Central memory CD8-positive, alpha-beta T cell (primary cell): ENCODE measurements at places on chromosomes 16 and 17.

DNA sequence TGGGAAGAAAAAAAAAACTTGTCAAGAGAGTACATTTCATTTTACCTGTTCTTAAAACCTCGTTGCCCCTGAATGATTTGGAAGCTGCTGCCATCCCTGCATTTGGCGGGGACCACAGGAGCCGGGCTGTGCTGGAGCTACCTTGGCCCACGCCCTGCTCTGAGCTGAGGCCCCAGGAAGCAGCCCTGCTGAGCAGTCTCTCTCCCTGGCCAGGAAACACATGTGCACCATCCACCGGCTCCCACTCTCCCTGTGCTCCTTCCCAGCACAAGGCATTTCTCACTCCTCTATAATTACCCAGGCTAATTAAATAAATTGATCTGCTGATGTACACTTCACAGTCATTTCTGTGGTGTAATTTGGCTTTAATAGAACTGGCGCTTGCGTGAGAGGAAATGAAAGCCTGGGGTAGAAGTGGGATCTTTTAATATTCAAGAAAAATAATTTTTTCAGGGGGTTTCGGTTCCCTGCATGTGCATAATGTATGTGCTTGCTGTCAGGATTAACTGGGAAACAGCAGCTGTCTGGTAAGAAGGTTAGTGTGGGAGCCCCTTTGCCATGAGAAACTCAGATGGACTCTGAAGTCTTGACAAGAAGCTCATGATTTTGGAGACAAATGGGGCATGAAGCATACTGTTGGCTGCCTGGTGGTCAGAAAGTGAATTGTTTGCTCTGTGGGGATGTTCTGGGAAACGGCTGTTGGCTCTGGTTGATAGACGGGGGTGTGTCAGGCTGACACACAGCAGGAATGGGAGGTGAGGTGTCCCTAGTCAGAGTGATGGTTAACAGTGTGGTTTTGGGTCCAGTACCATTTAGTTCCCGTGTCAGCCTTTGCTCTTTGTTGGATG, 252.3 kb upstream of the EEF2KMT start:
- no peak overlapping the region for H3K27ac ChIP-seq
- peaks cover 12% of the 10 kb centered on the region for H3K27me3 ChIP-seq

- no peak overlapping the region for H3K4me3 ChIP-seq
- H3K27ac ChIP-seq: no peak overlapping the region
- H3K4me1 ChIP-seq: no peaks in the 10 kb centered on the region
- H3K36me3 ChIP-seq: no peaks in the 10 kb centered on the region
- DNase-seq: no peak
These were observed 262.2 kb upstream of the PMFBP1 start for GRCh38 chr16:72434159-72434558.

- no peak for DNase-seq
- H3K36me3 ChIP-seq: peaks cover 6% of the 10 kb centered on the region
- H3K27me3 ChIP-seq: no peaks in the 10 kb centered on the region
These were observed 732 bp downstream of the PNPO start for GRCh38 chr17:47942096-47942510.

DNA sequence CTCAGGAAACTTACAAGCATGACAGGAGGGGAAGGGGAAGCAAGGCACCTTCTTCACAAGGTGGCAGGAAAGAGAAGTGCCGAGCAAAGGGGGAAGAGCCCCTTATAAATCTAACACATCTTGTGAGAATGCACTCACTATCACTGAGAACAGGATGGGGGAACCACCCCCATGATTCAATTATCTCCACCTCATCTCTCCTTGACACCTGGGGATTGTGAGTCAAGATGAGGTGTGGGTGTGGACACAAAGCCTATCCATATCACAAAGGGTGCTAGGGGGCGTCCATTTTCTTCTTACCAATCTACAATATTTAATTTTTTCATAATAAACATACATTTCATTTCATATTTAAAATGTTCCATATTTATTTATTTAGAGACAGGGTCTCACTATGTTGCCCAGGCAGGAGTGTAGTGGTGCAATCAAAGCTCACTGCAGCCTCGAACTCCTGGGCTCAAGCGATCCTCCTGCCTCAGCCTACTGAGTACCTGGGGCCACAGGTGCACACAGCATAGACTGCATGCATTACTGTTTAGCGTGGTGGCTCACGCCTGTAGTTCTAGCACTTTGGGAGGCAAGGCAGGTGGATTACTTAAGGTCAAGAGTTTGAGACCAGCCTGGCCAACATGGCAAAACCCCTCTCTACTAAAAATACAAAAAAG, 26.5 kb upstream of the FAAP100 start:
- peaks cover 16% of the 10 kb centered on the region for H3K36me3 ChIP-seq
- H3K4me1 ChIP-seq: peaks cover 33% of the 10 kb centered on the region
- no peak for DNase-seq
- no peaks in the 10 kb centered on the region for H3K27me3 ChIP-seq

- H3K4me1 ChIP-seq: peaks cover 18% of the 10 kb centered on the region
- H3K36me3 ChIP-seq: no peaks in the 10 kb centered on the region
- H3K27ac ChIP-seq: no peak overlapping the region
These were observed 16.1 kb downstream of the PLK1 start for GRCh38 chr16:23694644-23695373.

DNA sequence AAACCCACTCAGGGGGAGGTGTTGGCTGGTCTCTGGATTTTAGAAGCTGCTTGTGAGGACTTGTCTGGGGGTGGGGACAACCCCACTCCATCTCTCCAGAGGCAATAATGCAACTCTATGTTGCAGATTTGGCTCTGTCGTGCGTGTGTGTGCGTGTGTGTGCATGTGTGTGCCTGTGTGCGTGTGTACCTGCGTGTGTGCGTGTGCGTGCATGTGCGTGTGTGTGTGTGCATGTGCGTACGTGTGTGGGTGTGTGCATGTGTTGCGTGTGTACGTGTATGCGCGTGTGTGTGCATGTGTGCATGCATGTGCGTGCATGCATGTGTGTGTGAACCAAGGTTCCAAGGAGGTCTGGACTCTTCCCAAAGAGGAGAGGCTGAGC, 120.4 kb upstream of the LHX1 start:
- no peak overlapping the region for H3K4me3 ChIP-seq
- H3K27me3 ChIP-seq: peaks cover 91% of the 10 kb centered on the region
- no peak overlapping the region for H3K27ac ChIP-seq
- peaks cover 2% of the 10 kb centered on the region for H3K36me3 ChIP-seq
- no peaks in the 10 kb centered on the region for H3K4me1 ChIP-seq

GRCh38 chr16:56193951-56194726, 2.9 kb downstream of the GNAO1 start:
- peaks cover 43% of the 10 kb centered on the region for H3K4me1 ChIP-seq
- H3K4me3 ChIP-seq: peak overlapping the region; percentile 84
- peak; percentile 64 for DNase-seq
- H3K36me3 ChIP-seq: peaks cover 11% of the 10 kb centered on the region

- no peak overlapping the region for H3K27ac ChIP-seq
- H3K27me3 ChIP-seq: no peaks in the 10 kb centered on the region
- H3K4me1 ChIP-seq: peaks cover 10% of the 10 kb centered on the region
- H3K36me3 ChIP-seq: peaks cover 7% of the 10 kb centered on the region
- H3K4me3 ChIP-seq: no peak overlapping the region
These were observed 5.2 kb upstream of the LIG3 start for GRCh38 chr17:34974794-34975785.

GRCh38 chr17:74478420-74479100, 12.1 kb downstream of the CD300A start:
- H3K36me3 ChIP-seq: peaks cover 44% of the 10 kb centered on the region
- DNase-seq: no peak
- H3K4me1 ChIP-seq: peaks cover 85% of the 10 kb centered on the region
- no peaks in the 10 kb centered on the region for H3K27me3 ChIP-seq
- H3K4me3 ChIP-seq: peak overlapping the region; percentile 66
- peak overlapping the region; percentile 93 for H3K27ac ChIP-seq

DNA sequence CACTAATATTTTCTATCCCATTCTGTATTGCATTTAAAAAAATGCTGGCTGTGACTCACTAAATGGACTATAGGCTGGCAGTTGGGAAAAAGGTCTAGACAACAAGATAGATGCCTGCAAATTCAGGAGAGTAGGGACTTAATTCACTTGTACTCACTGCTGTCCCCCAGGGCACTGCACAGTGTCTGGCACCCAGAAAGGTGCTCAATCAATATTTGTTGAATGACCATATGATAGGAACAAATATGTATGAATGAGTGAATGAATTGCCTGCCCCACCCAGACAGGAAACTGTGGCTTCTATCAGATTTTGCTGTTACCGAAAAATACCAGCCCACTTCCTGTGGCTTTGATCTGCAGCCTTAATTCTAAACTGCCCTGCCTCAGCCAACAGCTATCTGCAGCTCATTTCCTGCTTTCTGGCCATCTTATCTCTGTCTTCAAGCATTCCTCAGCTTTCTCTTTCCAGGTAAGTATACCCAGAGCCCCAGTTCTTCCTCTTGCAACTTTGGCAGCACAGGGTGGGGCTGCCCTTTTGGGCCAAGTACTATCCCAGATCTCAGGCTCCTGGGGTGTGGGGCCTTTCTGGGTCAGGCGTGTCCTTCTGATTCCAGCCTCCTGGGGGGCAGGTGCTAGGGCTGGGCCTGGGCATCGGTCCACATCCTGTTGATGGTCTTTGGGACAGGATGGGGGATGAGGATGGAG, 15.3 kb upstream of the TNS4 start:
- peak; percentile 36 for DNase-seq
- peaks cover 69% of the 10 kb centered on the region for H3K4me1 ChIP-seq
- peaks cover 6% of the 10 kb centered on the region for H3K36me3 ChIP-seq
- peak overlapping the region; percentile 85 for H3K4me3 ChIP-seq
- no peaks in the 10 kb centered on the region for H3K27me3 ChIP-seq
- H3K27ac ChIP-seq: peak overlapping the region; percentile 86

- H3K27ac ChIP-seq: peak overlapping the region; percentile 100
- DNase-seq: no peak
- H3K4me3 ChIP-seq: peak overlapping the region; percentile 100
- peaks cover 18% of the 10 kb centered on the region for H3K4me1 ChIP-seq
- H3K36me3 ChIP-seq: peaks cover 23% of the 10 kb centered on the region
These were observed 558 bp downstream of the PEX12 start for GRCh38 chr17:35577830-35578196.

DNA sequence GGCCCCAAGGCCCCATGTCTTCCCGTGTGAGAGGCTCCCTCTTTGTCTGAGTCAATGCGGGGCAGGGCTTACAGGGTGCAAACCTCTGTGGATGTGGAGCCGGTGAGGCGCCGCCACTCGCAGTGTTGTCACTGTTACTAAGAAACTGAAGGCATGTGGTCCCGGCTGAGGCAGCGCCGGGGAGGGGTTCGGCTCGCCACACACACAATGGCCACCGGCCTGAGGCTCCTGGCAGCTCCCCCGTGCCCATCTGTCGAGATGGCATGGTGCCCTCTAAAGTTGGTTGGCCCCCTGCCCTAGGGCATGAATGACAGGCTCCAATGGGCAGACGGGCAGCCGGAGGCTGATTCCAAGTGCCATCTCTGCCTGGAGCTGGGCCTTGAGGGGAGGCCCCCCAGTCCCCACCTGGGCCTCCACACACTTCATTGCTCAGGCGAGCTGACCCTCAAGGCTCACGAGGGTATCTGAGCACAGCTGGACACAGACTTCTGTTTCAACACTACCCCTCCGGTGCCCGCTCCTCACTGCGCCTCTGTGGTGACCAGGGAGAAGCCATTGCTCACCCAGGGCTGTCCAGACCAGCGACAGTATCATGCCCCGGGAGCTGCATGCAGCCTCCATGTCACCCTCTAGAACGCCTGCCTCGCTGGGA, 137.2 kb downstream of the C16orf78 start:
- no peaks in the 10 kb centered on the region for H3K4me1 ChIP-seq
- H3K27me3 ChIP-seq: no peaks in the 10 kb centered on the region
- no peak overlapping the region for H3K27ac ChIP-seq
- H3K4me3 ChIP-seq: no peak overlapping the region
